SK-N-SH (cell line): ENCODE measurements at places on chromosomes 5 and 9. TPM values are rescaled to one million over a fixed set of nuclear protein-coding genes. Genes with fewer than 3 reads are reported as not detected.
A peak's percentile ranks its signal among the peaks of the same experiment; 100 is the strongest.

GRCh38 chr9:19410594-19410993 lies 1.8 kb downstream of the ACER2 start:
- no peak for DNase-seq

ZCCHC9 gene
- 13.2 and 14.8 TPM in 2 replicates for polyA plus RNA-seq

- DNase-seq, result no peak
Observed at GRCh38 chr5:123929055-123929474, 417.1 kb downstream of the CSNK1G3 start.

- DNase-seq, result no peak
Observed at GRCh38 chr5:35644543-35644942, 26.9 kb downstream of the SPEF2 start.

GRCh38 chr5:179795863-179796833 lies 2.4 kb downstream of the LTC4S start:
- peak; percentile 92 for DNase-seq

TMED9 gene
- 264 and 320 TPM in 2 replicates for polyA plus RNA-seq

DNA sequence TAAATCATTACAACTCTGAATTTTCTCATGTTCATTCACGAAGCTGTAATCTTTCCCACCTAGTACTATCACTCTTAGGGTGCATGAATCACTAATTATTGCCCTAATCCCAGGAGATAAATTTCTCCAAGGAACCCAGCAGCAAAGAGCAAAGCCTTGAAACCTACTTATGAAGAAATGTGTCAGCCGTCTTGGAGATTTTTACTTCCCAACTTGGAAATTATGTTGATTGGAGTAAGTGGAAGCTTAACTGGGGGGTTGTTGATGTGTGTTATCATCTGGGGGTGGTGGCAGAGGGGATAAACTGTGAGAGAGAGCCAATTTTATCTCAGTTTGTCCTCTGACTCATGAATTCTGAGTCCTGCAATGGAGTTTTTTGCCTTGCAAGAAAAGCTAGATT lies 440.5 kb upstream of the WWC1 start:
- DNase-seq, result no peak

GRCh38 chr9:137552022-137552768 lies 516 bp downstream of the MRPL41 start:
- DNase-seq, result no peak

LIX1 gene
- 0.02 TPM in 1 of 2 replicates, not detected in the other for polyA plus RNA-seq

DNA sequence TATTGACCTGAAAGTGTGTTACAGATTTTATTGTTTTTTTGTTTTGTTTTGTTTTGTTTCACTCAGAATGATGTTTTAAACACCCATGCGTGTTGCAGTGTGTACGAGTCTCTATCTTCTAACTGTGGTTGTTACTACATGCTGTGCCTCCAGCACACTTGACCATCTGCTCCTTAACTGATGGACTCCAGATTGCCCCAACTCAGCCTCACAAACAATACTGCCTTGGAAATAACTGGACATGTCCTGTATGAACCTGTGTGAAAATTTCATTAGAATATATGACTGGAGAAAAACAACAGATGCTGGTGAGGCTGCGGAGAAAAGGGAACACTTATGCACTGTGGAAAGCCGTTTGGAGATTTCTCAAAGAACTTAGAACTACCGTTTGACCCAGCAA lies 68.7 kb upstream of the HAND1 start:
- peak; percentile 42 for DNase-seq

DNM1 gene
- 31.0 and 35.7 TPM in 2 replicates for polyA plus RNA-seq

MYMK gene
- polyA plus RNA-seq, result not detected in 2 replicates

- no peak for DNase-seq
Observed at GRCh38 chr5:144436007-144436406, 265.3 kb downstream of the KCTD16 start.

DNA sequence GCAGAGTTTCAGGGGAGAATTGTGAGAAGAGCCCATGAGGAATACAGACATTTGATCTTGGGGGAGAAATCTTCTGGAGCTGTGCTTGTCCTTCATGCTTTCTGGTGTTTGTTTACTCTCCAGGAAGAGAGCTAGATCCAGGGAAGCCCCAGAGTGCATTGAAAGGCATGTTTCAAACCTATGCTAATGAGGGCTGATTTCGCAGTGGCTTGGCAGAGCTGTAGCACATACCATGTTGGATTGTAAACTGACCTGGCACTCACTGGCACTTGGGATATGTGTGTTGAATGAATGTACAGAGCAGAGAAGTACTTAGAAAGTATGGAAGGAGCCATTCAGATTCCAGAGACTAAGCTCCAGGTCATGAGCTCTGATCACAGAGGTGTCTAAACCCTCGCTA lies 30.9 kb downstream of the TNFSF8 start:
- no peak for DNase-seq

PCDHA11 gene
- not detected in 2 replicates for polyA plus RNA-seq

- no peak for DNase-seq
Observed at GRCh38 chr5:104297076-104297475, 734.5 kb upstream of the NUDT12 start.

DNA sequence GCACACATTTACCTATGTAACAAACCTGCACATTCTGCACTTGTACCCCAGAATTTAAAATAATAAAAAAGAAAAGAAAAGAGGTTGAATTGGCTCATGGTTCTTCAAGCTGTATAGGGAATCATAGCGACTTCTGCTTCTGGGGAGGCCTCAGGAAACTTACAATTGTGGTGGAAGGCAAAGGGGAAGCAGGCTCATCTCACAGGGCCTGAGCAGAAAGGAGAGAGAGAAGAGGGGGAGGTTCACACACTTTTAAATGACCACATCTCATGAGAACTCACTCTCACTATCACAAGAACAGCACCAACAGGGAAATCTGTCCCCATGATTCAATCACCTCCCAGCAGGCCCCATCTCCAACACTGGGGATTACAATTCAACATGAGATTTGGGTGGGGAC lies 214.6 kb downstream of the CDK5RAP2 start:
- no peak for DNase-seq

APBA1 gene
- polyA plus RNA-seq, result 2.8 and 3.1 TPM in 2 replicates

DNA sequence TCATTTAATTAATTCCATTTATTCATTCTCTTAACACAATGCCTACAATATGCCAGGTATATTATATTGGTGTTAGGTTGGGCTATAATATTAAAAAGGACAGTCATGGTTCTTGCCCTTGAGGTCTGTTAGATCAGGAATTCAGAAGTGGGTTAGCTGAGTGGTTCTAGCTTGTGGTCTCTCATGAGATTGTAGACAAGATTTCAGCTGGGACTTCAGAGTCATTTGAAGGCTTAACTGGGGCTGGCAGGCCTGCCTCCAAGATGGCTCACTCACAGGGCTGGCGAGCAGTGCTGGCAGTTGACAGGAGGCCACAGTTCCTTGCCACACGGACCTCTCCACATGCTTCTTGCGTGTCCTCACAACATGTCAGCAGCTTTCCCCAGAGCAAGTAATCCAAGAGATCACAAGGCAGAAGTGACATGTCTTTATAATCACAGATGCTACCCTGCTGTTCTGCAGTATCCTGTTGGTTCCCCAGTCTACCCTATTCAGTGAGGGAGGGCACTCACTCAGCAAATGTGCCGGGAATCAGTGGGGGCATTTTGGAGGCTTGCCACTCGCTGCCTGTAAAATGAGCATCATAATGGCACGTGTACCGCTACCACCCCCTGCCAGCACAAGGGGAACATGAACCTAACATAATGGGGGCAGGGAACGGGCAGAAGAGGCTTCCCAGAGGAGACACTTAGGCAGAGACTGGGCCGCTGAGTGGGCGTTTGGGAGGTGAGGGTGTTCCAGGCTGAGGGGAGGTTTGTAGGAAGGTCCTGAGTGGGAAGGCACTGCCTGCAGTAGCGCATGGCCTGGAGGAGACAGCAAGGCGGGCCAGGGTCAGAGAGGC lies 70.0 kb downstream of the EXOSC2 start:
- DNase-seq, result no peak

SEMA5A gene
- 0.58 and 0.71 TPM in 2 replicates for polyA plus RNA-seq

- DNase-seq, result no peak
Observed at GRCh38 chr5:58854441-58854840, 271.6 kb downstream of the RAB3C start.

CFAP157 gene
- 0.19 and 0.25 TPM in 2 replicates for polyA plus RNA-seq

DMRTA1 gene
- 0.03 and 0.05 TPM in 2 replicates for polyA plus RNA-seq

DNA sequence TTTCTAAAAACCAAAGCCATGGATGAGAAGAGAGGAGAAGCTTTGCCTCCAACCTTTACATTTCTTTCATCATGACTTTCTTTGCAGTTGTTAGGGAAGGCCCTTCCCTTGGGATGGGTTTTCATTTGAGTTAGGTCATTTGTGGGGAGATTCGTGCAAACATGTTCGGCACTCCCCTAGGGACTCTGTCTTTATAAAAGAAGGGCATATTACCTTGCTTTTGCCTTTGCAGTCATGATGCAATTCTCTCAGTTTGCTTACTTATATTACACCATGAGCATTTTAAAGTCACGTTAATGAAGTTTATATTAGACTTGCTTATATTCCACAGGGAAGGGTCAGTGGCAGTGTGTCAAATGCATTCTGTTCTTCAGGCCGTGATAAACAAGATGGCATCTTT lies 289.3 kb upstream of the WWC1 start:
- DNase-seq, result no peak

DNA sequence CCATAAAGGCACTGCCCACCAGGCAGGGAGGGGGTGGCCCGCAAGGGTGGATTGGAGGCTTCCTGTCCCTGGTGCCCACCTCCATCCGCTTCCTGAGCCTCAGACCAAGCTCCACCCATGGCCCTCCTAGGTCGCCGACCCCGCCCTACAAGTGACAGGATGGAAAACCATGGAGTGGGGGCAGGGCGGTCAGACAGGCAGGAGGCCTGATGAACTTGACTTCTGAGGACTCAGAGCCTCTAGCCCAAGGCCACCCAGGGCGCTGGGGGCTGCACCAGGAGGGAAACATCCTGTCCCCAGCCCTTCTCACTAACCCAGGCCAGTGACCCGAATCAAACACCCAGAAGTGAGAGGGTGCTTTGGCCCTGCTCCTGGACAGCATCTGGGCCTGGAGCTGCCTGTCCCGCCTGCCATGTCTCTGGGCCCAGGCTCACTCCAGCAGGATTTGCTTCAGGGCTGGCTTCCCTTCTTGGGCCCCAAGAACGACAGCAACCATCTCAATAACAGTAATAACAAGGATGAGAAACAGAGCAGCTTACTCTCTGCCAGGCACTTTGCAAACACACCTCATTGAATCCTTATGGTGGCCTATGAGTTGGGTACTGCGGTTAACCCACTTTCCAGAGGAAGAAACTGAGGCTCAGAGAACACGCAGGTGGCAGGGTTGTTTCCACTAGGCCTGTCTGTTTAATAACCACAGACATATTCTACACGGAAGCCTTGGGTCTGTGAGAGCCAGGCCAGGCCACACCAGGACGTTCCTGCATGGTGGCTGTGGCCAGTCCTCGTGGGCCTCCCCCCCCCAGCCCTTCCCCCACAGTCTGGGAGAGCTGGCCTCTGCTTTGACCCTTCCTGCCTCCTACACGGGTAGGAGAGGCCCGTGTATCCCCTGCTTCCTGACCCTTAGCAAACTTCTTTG lies 4.4 kb upstream of the ST6GALNAC6 start:
- DNase-seq, result no peak

DNA sequence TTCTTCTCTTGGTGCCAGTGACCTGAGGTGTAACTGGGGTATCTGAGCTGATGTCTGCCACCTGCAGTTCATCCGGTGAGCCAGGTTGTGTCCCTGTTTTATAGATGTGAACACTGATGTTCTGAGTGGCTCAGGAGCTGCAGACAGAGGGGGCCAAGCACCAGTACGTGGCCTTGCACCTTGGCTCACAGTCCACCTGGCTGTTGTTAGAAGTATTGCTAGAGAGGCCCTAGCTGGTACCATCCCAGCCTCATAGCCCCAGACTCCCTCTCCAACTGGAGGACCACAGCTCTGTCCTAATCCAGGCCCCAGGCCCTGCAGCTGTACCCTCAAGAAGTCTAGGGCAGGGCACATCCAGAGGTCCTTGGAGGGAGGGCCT lies 16.2 kb downstream of the PHF2 start:
- no peak for DNase-seq

FOXD4 gene
- 0.34 and 0.38 TPM in 2 replicates for polyA plus RNA-seq

C6 gene
- 0.02 and 0.08 TPM in 2 replicates for polyA plus RNA-seq

DNA sequence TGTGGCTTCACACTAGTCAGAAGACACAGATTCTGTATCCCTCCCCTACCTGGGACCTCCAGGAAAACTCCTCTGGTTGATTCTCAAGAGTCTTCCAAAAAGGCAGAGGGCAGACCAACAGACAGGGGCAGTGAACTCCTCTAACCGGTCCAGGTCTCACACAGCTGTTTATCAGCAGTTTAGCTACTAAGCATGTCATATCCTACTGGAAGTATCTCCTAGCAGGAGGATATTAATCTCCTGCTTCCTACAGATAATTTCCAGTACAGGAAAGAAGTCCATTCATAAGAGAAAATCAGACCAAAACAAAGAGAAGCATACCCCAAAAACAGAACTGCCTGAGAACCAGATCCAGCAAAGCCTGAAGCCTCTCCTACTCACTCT lies 64.3 kb downstream of the DTWD2 start:
- no peak for DNase-seq

GRCh38 chr9:72315510-72316311 lies 49.3 kb downstream of the ZFAND5 start:
- DNase-seq, result no peak

GRCh38 chr9:12595400-12595799 lies 97.8 kb upstream of the TYRP1 start:
- DNase-seq, result no peak

GRCh38 chr9:116020801-116021200 lies 132.8 kb upstream of the PAPPA start:
- no peak for DNase-seq

DNA sequence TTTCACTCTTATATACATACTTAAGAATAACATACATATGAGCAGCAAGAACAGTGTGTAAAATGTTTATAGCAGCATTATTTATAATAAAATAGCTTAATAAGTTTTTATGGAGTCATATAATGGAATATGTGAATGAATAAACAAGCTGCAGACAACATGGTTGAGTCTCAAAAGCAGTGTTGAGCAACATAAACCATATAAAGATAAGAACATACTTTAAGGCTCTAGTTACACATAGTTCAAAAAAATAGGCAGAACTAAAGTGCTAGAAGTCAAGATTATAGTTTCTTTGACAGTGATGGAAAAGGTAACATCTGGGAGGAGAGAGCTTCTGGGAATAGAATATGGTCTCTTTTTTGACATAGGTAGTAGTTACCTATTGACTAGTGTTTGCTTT lies 53.7 kb upstream of the ADAMTS19 start:
- DNase-seq, result no peak

SLC6A18 gene
- polyA plus RNA-seq, result not detected in 2 replicates

DNA sequence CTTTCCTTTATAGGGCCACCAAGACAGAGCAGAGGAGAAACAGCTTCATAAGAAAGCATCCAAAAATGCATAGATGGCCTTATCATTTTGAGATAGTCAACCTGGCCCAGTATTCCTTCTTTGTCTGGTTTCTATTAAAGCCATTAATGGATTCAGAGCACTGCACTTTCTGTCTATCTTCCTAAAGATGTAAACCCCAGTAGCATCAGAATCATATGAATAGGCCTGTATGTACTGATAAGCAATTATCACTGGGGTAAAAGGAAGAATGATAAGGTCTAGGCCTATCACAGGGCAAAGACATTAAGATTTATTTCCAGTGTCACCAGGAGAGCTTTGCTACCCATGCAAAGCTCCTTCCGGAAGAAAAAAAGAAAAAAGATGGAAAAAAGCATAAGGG lies 432.5 kb upstream of the C9orf72 start:
- DNase-seq, result peak; percentile 61

GRIA1 gene
- polyA plus RNA-seq, result 0.35 and 0.80 TPM in 2 replicates
